ENCODE measurements at places on chromosomes 6 and 20.

GRCh38 chr6:52049252-52050050 lies 38.0 kb downstream of the PKHD1 start:
- DNase-seq = peak; percentile 45

- no peak for DNase-seq
Measured at GRCh38 chr6:51644426-51644825, 443.0 kb downstream of the PKHD1 start.

DNA sequence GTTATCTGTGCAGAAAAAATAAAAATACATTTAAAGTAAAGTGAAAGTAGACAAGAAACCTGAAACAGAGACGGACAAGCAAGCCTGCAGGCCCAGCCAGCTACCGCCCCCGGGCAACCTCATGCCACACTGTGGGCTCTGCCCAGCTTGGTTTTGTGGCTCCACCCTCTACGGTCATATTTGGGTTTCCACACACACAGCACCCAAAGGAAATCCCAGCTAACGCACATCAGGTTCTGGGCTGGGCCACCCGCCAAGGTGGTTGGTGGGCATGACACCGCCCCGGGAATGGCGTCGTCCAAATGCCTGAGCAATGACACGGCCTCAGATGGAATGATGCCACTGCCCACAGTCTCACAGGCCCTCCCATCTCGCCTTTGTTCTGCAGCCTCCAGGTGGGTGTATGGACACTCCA lies 22.9 kb downstream of the FAM110A start:
- DNase-seq = no peak

GRCh38 chr20:36919715-36920333 lies 31.7 kb downstream of the SAMHD1 start:
- peak; percentile 36 for DNase-seq

DNA sequence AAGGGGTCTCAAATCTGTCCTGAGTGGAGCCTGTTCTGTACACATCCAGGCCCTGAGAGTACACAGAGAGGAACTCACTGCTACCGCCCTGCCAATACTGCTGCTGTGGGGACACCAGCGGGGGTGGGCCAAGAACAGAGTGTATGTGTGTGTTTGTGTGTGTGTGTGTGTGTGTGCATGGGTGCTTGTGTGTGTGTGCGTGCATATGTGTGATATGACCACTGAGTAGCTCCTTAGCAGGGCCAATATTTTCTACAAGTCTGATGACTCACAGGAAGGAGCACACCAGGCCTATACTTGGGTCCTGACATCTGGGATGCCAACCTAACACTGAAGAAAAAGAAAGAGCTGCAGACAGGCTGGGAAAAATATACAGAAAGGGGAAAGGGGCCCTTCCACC lies 1.4 kb downstream of the RAET1E start:
- no peak for DNase-seq
